IMR-90 (cell line): ENCODE measurements at places on chromosomes 2 and 18. TPM values are rescaled to one million over a fixed set of nuclear protein-coding genes. Genes with fewer than 3 reads are reported as not detected.
A peak's percentile ranks its signal among the peaks of the same experiment; 100 is the strongest.

Gene CLEC4F
- total RNA-seq = not detected in 2 replicates

DNA sequence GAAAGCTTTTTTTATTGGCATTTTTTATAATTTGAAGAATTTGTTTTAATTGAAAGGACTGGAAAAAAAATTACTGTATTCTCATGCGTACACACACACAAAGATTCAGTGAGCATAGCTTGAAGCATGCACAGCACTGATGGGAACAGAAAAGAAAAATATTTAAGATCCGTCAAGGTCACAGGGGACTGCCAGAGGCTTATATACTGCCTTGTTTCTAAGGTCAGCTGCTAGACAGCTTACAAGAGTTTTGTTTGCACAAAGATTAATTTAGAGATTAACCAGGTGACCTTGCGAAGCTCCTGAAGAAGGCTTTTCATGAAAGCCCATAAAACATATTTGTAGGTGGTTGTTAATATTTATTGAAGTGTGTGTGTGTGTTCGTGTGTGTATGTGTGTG, 396.3 kb downstream of the TRIB2 start:
- DNase-seq = no peak

DNA sequence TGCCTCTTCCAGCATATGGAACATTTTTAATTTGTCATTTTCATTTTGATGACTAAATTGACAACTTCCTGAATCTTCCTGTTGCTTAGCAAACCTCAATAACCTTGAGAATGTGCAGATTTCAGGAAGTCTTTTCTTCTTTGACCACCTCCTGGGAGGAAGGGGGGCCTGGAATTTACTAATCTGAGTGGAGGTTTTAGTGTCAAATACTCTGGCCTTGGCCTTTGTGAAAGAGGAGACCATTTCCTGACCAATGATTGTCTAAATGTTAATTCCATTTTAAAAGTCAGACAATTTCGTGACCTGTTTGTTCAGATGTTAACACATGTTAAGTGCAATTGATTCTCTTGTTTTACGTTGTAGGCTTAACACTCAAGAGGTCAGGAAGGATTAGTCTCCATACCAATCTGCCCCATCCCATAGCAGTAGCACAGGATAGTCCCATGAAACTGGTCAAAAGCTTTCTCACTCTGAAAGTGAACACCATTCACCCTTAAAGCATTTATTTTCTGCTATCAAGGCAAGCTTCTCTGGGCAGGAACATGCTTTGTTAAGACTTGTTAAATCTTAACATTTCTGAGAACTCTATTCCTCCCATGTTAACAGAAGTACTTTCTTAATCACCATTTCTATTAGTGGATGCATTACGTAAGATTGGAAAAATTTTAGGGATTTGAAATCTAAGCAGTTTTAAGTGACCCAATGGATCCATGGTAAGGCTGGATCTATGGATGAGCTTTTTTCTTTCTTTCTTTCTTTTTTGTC, 219.6 kb downstream of the RND3 start:
- peak; percentile 23 for DNase-seq

Gene REG1B
- total RNA-seq = not detected in 2 replicates

- no peak for DNase-seq
These were observed 497.8 kb downstream of the EIPR1 start for GRCh38 chr2:2879781-2880180.

DNA sequence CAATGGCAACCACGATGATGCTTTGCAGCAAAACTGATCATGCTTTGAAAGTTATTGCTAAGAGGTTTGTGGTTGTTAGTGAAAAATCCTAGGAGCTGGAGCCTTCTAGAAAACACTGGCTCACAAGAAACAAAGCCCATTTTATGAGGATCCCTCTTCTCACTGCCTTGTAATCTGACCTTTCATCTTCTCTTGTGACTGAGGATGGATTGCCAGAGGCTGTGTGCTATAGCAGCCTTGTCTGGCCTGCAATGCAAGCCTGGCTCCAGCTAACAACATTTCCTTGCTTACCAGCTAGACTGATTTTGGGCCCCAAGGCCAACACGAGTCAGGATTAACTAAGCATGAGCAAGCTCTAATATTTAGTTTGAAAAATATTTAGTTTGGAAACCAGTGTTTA, 13.1 kb downstream of the PIEZO2 start:
- DNase-seq = peak; percentile 69

Gene SPP2
- total RNA-seq = not detected in 2 replicates

Gene CRACDL
- total RNA-seq = not detected in 2 replicates

DNA sequence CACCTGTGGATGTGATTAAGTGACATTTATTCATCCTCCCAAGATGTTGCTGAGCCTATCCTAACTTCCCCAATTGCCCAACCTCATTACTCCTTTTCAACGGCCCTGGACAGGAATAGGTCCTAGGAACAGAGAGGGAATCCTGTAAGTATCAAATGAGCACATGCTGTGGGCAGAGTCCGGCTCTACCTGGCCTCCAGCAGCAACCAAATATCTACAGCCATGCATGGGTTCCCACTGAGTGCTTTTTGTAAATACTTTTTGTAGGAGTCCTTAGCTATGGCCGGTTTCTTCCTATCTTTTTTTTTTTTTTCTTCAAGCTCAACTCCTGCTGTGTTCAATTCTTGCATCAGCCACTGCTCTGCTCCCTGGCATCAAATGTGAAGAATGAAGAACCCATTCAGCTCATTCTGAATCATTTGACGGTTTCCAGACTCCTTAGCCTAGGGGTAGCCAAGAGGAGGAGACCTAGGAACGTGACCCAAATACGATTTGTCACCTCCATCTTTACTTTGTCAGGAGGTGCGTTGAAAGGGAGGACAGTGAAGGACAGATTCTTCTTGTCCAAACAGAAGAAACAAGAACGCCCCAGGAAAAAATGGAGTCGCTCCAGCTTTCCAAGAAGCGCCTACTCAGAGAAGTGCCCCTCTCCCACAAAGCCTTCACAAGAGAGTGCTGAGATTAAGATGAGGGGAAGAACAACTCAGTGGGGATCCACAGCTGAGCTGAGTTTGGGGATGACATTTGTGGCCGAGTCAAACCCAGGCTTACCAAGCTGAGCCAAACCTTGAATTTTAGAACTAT, 46.7 kb upstream of the LCLAT1 start:
- DNase-seq = no peak

Gene ZNF521
- 44.7 and 59.3 TPM in 2 replicates for total RNA-seq
